ENCODE measurements at places on chromosomes 16 and 17.

- DNase-seq: no peak
Observed at GRCh38 chr17:64499805-64500486, 3.1 kb upstream of the POLG2 start.

GRCh38 chr16:70156207-70156978 is 17.2 kb upstream of the CLEC18C start:
- no peak for DNase-seq

- no peak for DNase-seq
Observed at GRCh38 chr16:6122401-6122800, 1024.8 kb upstream of the EEF2KMT start.

- DNase-seq: no peak
Observed at GRCh38 chr16:69405757-69406156, 18.7 kb upstream of the CYB5B start.

- no peak for DNase-seq
Observed at GRCh38 chr16:11533588-11533987, 53.1 kb downstream of the LITAF start.

DNA sequence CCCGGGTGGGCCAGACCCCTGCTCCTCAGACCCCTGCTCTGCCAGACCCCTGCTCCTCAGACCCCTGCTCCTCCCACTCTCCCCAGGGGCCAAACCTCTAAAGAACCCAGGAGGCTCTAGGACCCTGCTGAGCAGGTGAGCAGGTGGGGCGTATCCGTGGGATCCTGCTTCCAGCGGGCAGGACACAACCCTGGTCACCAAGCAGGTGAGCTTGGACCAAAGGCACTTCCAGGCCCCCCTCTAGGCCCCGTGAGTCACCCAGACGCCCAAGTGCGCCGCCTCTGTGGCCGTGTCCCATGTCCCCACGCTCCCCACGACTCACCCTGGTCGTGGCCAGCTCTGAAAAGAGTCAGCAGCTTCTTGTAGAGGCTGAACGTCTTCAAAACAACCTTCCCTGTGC is 5.0 kb downstream of the CYBC1 start:
- no peak for DNase-seq

DNA sequence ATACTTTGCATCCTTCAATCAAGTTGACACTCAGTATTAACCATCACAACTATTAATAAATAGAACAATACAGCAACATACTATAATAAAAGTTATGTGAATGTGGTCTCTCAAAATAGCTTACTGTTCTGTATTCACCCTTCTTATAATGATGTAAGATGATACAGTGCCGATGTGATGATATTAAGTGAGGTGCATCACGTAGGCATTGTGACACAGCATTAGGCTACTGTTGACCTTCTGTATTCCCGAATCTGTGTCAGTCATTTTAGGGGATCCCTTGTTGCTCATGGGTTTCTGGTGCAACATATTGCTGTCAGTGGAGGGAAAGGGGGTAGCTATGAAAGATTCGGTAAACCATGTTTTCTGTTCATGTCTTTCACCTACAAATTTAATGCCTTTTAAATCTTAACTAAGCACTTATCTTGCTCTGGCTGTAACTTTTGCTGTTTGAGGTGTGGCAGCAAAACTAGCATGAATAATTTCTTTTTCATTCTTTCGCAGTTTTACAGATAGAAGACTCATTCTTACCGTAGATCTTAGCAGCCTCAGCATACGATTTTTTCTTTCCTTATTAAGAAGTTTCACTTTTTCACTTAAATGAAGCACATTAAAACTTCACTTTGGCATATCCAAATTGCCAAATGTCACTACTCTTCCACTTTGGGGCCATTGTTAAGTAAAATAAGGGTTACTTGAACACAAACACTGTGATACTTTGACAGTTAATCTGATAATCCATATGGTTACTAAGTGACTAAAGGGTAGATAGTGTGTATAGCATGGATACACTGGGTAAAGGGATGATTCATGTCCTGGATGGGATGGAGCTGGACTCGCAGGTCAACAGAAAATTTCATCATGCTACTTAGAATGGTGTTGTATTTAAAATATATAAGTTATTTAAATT is 29.6 kb downstream of the NFAT5 start:
- DNase-seq: no peak

DNA sequence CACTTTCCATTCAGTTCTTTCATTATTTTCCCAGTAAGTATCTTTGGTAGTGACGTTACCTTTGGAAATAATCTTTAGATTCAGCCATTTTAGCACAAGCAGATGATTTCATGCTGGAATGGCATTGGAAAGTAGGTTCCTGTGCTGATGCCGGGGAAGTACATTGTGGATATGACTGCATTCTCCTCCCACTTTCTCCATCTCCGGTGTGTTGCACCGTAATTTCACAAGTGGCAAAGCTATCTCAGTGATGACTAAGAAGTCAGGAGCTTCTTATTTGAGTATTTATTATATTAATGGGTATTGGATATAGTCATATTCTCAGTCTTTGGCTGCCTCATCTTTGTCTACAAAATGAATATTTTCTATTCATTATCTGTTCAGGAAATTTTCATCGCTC is 69.8 kb downstream of the MRTFB start:
- no peak for DNase-seq

GRCh38 chr17:9170336-9170735 is 149.0 kb downstream of the NTN1 start:
- no peak for DNase-seq

DNA sequence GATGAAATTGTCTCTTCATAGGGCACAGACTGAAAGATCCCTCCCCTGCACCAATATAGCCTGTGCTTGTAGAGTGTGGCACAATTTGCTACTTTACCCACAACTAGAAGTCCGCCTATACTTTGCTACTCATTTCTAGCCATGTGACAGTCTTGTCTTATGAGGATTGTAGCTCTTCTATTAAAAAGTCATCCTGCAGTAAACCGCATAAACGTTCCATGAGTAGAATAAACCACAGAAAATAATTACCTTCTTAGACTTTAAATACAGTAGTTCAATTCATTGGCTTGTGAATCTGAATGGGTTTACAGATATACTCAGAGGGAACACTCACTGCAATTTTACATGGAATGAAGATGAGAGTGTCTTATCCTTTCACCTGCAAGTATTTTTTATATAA is 4.4 kb downstream of the KRT27 start:
- DNase-seq: no peak

GRCh38 chr17:57213180-57213825 is 43.0 kb upstream of the MSI2 start:
- DNase-seq: no peak

Data from activated CD4-positive, CD25-positive, alpha-beta regulatory T cell treated with anti-CD3 and anti-CD28 coated beads, Interleukin-2, amount 50 U/mL, for 16 hours (primary cell).